ENCODE measurements at places on chromosomes 16 and 17. TPM values are rescaled to one million over a fixed set of nuclear protein-coding genes. Genes with fewer than 3 reads are reported as not detected.

Gene PRSS27
- total RNA-seq: 1.2 TPM

Gene CEP295NL
- total RNA-seq: 2.9 TPM

Gene TBX2
- total RNA-seq: 3.3 TPM

Gene MVD
- 25.7 TPM for total RNA-seq

Gene CCDC40
- total RNA-seq: 5.3 TPM

Gene SF3B3
- 60.9 TPM for total RNA-seq

Gene DPEP2
- total RNA-seq: 3.8 TPM

Gene BCL6B
- 2.6 TPM for total RNA-seq

Gene CDRT15
- total RNA-seq: not detected

Gene SLFN13
- 19.9 TPM for total RNA-seq

Gene C16orf54
- 2.5 TPM for total RNA-seq

Gene RNF222
- total RNA-seq: not detected

Gene TBC1D26
- total RNA-seq: 0.66 TPM

Gene ZNF200
- 5.5 TPM for total RNA-seq

Gene ZFHX3
- total RNA-seq: 17.8 TPM

Gene PLLP
- total RNA-seq: 3.2 TPM

Gene WNT9B
- total RNA-seq: not detected

Gene NAGLU
- total RNA-seq: 50.8 TPM
